ENCODE measurements at places on chromosomes 3 and 15.

DNA sequence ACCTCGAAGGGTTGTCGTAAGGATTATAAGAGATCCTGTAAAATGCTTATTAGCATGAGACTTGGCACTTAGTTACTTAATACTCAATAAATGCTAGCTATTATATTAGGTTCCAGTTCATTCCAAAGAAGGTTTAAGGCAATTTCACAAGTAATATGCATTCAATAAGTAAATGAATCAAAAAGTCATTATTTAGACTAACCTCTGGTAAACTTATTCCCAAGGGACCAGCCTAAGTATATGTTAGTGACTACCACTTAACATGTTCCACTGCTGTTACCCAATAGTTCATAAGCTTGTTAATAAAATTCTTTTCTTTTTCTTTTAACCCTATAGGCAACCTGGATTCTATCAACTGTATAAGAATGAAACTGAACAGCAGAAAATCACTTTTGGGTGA is 5.1 kb downstream of the PDCD10 start:
- peaks cover 21% of the 10 kb centered on the region for H3K4me1 ChIP-seq
- H3K27me3 ChIP-seq: no peaks in the 10 kb centered on the region
- no peak for DNase-seq
- no peaks in the 10 kb centered on the region for H3K36me3 ChIP-seq
- no peak overlapping the region for H3K4me3 ChIP-seq
- no peak overlapping the region for H3K27ac ChIP-seq

GRCh38 chr3:42020684-42021307 is 58.9 kb upstream of the ULK4 start:
- peak overlapping the region; percentile 65 for H3K27ac ChIP-seq
- DNase-seq: no peak
- H3K4me1 ChIP-seq: peaks cover 19% of the 10 kb centered on the region
- H3K27me3 ChIP-seq: no peaks in the 10 kb centered on the region
- H3K4me3 ChIP-seq: no peak overlapping the region

- H3K4me1 ChIP-seq: peaks cover 12% of the 10 kb centered on the region
- H3K4me3 ChIP-seq: peak overlapping the region; percentile 60
- no peak overlapping the region for H3K27ac ChIP-seq
Measured at GRCh38 chr3:11770477-11771391, 76.0 kb downstream of the TAMM41 start.

DNA sequence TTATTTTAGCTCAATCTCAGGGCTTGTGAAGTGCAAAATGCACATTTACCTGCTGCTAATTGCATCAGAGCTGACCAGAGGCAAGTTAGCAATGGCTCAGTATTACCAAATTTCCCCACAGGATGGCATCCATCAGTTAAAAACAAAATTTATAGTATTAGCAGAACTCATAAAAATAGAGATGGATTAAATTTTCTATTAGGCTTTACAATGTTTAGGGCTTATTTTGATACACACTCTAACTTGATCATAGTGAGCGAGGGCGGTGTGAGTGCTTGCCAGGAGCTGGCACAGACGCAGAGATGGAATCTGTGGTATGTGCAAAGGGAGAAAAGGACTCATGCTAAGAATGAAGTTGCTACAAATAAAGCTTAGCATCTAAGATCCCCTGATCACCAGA is 241.0 kb downstream of the NSUN3 start:
- no peaks in the 10 kb centered on the region for H3K27me3 ChIP-seq
- H3K27ac ChIP-seq: no peak overlapping the region
- no peak overlapping the region for H3K4me3 ChIP-seq
- H3K4me1 ChIP-seq: peaks cover 22% of the 10 kb centered on the region

DNA sequence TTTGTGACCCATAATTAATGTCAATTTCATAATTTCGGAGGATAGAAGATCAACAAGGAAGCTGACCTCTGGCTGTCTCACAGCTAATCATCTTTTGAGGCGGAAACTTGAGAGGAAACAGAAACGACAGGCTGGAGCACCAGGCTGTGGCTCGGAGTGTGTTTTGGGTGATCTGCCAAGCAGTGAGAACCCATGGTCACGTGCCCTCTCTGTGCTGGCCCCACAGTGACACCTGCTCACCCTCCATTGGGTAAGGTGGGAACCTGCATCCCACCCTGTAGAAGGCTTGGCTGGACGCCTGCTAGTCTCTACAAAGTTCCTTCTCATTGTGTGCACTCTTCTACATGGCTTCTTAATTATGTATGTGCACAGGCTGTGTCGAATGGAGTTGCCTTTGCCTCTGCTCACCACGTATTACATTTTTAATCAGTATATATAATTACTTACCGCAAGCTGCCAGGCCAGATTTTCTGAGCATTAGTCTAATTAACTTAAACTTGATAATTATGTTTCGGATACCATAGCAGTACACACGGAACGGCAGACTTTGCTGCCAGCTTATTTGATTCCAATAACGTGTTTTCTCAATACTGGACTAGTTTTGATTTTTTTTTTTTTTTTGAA is 719.4 kb upstream of the CFAP20DC start:
- H3K4me1 ChIP-seq: no peaks in the 10 kb centered on the region
- H3K27me3 ChIP-seq: no peaks in the 10 kb centered on the region

DNA sequence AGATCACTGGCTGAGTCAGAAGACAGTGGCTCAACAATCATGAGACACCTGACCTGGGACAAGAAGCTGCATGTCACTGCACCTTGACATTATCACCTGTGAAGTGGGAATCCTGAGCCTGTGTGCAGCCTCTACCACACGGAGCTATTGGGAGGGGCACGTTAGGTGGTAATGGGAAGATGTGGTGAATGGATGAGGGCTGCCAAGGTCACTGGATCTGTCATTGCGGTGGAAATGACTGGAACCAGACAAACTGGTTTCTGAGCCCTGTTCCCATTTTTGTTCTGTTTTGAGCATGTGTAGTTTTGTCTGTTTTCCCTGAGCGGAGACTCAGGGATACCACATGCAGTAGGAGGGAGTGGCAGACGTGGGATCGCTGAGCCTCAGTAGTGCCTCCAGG is 235.5 kb downstream of the OPA1 start:
- H3K4me3 ChIP-seq: no peak overlapping the region
- H3K27ac ChIP-seq: no peak overlapping the region
- DNase-seq: no peak
- H3K4me1 ChIP-seq: no peaks in the 10 kb centered on the region

DNA sequence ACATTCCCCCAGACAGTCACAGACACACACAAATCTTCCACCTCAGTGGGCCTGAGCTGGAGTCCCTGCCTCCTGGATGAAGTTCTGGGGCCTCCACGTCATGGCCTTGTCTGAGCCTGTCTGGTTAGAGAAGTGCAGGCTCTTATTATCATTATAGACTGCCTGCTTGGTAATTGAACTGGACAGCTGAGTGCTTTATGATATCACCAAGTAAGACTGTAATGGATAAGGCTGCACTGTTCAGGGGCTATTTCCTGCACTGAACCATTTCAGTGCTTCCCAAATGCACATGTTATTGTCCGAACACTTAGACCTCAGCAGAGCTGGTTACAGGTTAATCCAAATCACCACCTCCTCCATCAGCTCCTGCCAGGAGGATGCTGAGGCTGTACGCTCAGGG is 8.7 kb upstream of the ST6GAL1 start:
- no peak overlapping the region for H3K27ac ChIP-seq
- no peaks in the 10 kb centered on the region for H3K36me3 ChIP-seq
- DNase-seq: no peak
- no peaks in the 10 kb centered on the region for H3K27me3 ChIP-seq
- no peaks in the 10 kb centered on the region for H3K4me1 ChIP-seq

DNA sequence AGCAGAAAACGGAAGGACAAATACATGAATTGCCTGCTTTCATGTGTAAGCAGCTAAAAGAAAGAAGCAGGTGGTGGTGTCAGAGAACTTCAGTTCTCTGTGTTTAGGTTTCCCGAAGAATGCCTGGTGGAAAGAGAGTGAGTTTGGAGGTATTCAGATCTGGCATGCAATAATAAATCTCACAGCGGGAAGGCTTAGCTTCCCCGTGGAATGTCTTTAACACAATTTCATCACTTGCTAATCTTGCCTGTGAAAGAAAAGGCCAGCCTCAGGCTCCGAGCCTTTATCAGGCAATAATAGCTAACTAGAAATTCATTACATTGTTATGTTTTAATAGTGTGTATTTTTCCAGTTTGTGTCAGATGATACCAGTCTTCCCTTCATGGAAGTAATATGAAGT is 220.3 kb downstream of the PDZRN3 start:
- H3K4me3 ChIP-seq: no peak overlapping the region
- peaks cover 10% of the 10 kb centered on the region for H3K36me3 ChIP-seq
- no peak for DNase-seq
- no peaks in the 10 kb centered on the region for H3K27me3 ChIP-seq
- H3K27ac ChIP-seq: no peak overlapping the region
- peaks cover 15% of the 10 kb centered on the region for H3K4me1 ChIP-seq

- H3K27ac ChIP-seq: peak overlapping the region; percentile 84
- no peaks in the 10 kb centered on the region for H3K36me3 ChIP-seq
- DNase-seq: no peak
- H3K4me1 ChIP-seq: peaks cover 6% of the 10 kb centered on the region
Measured at GRCh38 chr3:189304465-189305351, 132.9 kb downstream of the TPRG1 start.

DNA sequence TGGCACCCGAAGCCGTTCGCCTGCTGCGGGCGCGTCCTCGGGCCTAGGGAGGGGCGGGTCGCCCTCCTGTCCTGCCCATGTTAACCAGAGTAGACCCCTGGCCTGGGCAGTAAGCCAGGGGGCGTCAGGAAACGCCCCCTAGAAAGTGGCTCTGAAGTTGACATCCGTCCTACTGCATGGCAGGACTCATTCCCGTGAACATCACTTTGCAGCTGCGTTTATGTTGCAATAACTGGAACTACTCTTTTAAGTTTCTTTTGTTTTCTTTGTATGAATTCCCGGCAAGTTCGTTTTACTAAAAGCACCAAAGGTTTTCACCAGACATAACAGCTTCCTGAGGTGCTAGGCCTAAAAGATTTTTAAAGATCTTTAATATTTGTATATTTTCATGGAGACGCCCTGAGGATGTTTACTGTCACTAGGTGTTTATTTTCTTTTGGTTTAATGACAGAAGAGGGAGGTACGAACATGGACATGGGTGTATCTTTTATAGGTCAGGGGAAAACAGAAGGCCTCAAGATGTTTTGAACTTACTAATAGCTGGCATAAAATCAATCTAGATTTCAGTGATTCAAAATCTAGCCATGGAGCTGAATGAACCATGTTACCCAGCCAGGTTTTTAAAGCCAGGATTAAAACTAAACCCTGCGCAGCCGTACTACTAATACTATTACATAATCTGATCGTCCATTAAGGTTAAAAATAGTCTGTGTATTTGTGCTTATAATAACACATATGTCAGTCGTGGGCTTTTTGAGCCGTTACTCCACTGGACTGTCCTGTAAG is 1.0 kb downstream of the C15orf61 start:
- no peaks in the 10 kb centered on the region for H3K27me3 ChIP-seq
- H3K27ac ChIP-seq: peak overlapping the region; percentile 91
- H3K4me1 ChIP-seq: peaks cover 23% of the 10 kb centered on the region
- DNase-seq: no peak

DNA sequence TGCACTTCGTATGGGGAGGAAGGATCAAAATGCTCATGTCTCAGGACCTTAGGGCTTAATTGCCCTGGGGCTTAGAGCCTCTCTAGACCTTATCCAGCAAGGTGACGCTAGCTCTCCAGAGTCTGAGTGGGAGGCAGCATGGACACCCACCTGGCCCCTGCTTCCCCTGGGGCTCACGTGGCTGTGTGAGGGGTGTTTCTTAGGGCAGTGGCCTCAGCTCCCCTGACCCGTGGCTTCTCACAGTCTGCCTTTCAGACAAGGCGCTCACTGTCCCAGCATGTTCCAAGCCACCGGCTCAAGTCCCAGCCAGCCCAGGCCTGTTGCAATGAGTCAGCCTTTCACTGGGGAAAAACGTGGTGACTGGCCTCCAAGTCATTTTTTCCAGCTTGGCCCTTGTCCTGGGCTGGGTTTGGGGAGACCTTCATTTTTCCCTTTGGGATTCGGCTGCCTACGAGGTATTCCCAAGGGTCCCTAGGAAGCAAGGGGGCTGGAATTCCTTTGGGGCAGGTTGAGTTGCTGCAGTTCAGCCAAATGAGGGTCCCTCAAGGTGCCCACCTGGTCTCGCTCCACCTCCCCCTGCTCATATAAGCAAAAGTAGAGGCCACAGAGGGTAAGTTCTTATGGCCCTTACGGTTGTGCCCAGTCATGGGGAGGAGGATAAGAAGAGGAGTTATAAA is 15.7 kb downstream of the BHLHE40 start:
- no peaks in the 10 kb centered on the region for H3K27me3 ChIP-seq
- H3K27ac ChIP-seq: peak overlapping the region; percentile 78
- H3K4me3 ChIP-seq: no peak overlapping the region

DNA sequence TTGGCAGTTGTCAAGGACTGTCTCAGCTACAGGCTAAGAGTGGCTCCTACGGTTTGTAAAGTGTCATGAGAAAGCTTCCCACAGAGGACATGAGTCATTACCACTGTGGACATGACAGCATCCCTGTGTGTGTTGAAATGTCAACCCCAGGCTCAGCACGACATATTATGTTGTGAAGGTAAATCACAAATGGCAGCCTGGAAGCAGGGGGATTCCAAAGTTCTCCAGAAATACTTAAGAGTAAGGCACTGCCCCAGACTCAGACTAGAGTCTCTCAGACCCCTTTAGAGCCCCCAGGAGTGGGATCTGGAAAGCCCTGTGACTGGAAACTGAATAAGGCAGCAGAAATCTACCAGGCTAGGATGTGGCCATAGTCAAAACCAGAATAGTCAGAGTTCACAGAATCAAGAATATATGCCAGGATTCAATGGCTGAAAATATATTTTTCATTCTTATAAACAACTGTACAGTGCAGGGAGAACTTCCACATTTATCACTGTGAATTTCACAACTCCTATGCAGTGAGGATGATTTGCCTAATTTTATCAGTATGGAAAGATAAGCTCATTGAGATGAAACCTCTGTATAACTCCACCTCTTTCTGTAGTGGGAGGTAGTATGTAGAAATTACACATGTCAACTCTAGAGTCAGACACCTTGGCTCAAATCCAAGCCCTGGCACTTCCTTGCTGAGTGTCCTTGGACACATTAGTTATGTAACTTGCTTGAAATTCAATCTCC is 237.1 kb upstream of the CFAP20DC start:
- H3K27me3 ChIP-seq: no peaks in the 10 kb centered on the region
- no peaks in the 10 kb centered on the region for H3K4me1 ChIP-seq
- no peak overlapping the region for H3K27ac ChIP-seq
- H3K4me3 ChIP-seq: no peak overlapping the region
- no peaks in the 10 kb centered on the region for H3K36me3 ChIP-seq

- H3K4me1 ChIP-seq: peaks cover 90% of the 10 kb centered on the region
- H3K27ac ChIP-seq: peak overlapping the region; percentile 31
Measured at GRCh38 chr15:66749841-66750575, 48.0 kb downstream of the SMAD6 start.

Data from thoracic aorta (tissue), 2 donors.